Frontal cortex (tissue), 4 donors: ENCODE measurements at places on chromosomes 3 and 15. TPM values are rescaled to one million over a fixed set of nuclear protein-coding genes. Genes with fewer than 3 reads are reported as not detected.

MYO5C gene
- total RNA-seq, result 1.6 TPM

DNA sequence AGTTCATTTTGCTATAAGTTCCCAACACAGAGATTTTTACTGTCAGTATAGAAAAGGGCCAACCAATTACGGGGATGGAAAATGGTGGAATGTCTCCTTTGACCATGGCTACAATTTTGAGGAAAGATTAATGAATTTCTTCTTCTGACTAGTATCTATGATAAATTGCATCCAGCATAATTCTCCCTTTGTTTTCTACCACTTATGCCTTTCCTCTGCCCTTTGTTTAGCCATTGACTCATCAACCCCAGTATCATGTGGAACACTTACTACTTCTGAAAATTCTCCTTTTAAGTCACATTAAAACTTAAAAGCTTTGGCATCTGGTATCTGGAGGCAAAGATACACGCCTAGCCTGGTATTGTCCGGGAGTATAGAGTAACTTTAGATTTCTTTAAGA is 92.9 kb upstream of the CADPS start:
- no peak for DNase-seq

- DNase-seq, result no peak
Measured at GRCh38 chr15:65940618-65940909, 71.3 kb downstream of the RAB11A start.

- no peak for DNase-seq
Measured at GRCh38 chr3:23968463-23969184, 23.5 kb downstream of the NR1D2 start.

DNA sequence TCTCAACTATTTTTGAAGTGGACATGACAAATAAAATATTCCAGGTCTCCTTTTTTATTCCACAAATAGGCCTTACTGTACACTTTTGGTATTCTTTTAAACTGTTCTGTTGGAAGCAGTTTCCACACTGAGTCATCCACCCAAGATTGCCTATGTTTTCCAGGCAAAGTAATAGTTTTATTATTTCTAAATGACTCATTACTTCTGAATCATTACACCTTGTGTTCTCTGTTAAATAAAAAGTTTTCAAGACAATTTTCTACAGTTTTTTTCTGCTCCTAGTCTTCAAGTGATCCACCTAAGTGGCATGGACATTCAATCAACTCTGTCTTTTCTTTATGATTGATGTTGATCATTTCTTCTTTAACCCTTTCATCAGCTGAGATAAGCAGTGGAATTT is 26.5 kb downstream of the PPP2R3A start:
- no peak for DNase-seq

GRCh38 chr15:48103647-48104046 is 17.1 kb upstream of the SLC24A5 start:
- no peak for DNase-seq

GRCh38 chr3:123499322-123499721 is 50.4 kb upstream of the ADCY5 start:
- DNase-seq, result no peak

DNAJA4 gene
- 29.8 TPM for total RNA-seq

DNA sequence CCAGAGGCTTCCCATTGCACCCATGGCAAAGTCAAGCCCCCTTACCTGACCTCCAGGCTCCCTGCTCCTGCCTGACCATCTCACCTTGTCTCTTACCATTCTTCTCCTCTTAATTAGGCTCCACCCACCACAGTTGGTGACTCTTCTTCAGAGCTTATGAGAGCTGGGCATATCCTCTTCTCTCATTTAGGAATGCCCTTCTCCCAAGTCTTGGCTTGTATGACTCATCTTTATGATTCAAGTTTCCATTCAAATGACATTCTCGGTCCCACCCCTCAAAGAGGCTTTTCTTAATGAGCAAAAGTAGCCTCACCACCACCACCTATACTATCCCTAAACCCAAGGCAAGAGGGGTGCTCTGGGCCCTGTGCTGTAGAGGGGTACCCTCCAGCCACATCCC is 55.3 kb upstream of the NUDT16 start:
- DNase-seq, result no peak

- DNase-seq, result no peak
Measured at GRCh38 chr3:134040066-134040465, 10.3 kb upstream of the SLCO2A1 start.

- DNase-seq, result no peak
Measured at GRCh38 chr3:39981547-39982184, 172.3 kb downstream of the MYRIP start.

MKRN3 gene
- total RNA-seq, result 18.3 TPM

- no peak for DNase-seq
Measured at GRCh38 chr15:62914461-62915079, 128.0 kb upstream of the TPM1 start.

NOX5 gene
- under 0.01 TPM for total RNA-seq

DNA sequence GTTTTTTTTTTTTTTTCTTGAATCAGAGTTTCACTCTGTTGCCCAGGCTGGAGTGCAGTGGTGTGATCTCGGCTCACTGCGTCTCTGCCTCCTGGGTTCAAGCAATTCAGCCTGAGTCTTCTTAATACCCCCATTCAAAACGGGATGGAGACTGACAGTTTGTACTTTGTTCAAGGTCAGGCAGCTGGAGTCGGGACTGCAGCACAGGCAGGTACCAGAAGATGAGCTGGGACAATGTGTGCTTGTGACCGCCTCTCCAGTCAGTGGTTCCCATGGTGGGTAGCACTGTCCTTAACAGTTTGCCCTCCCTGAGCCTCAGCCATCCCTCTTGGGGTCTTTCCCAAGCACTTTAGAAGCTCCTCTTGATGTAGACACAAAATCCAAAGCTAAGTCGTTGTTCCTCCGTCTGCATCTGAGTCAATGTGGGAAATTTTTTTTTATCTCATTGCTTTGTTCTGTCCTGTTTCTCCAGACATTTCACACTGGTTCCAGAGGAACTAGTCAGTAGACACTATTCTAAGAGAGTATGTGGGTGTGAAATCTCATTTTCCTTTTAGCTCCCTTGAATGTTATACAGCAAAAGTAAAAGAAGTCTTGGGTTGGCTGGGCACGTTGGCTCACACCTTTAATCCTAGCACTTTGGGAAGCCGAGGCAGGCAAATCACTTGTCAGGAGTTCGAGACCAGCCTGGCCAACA is 5.3 kb upstream of the TTLL13 start:
- no peak for DNase-seq

A4GNT gene
- not detected for total RNA-seq

TLR9 gene
- total RNA-seq, result not detected

DNA sequence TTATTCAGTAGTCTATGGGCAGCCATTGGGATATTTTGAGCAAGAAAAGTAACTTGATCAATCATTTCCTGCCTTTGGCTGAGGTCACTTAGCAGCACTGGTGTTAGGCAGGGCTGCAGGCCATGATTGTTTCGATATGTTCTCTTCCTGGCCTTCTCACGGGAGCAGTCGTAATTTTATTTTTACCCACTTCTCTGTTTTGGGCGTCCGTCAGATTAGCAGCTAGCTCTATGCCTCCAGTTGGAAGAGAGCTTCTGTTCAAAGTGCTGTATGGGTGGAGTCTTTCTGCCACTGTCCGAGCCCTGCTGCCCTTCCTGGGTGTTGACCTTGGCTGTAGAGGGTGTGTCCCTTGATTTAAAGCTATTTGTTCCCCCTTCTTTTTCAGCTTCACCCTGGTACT is 123.4 kb upstream of the ROPN1 start:
- DNase-seq, result no peak

GOLGA8J gene
- total RNA-seq, result not detected

- no peak for DNase-seq
Measured at GRCh38 chr3:63891518-63891917, 20.7 kb downstream of the SCAANT1 start.

SENP8 gene
- total RNA-seq, result 6.1 TPM

CXCR6 gene
- total RNA-seq, result not detected

ACKR4 gene
- total RNA-seq, result not detected

FGF12 gene
- 136 TPM for total RNA-seq

- DNase-seq, result no peak
Measured at GRCh38 chr3:178381555-178381954, 154.7 kb upstream of the KCNMB2 start.

DNA sequence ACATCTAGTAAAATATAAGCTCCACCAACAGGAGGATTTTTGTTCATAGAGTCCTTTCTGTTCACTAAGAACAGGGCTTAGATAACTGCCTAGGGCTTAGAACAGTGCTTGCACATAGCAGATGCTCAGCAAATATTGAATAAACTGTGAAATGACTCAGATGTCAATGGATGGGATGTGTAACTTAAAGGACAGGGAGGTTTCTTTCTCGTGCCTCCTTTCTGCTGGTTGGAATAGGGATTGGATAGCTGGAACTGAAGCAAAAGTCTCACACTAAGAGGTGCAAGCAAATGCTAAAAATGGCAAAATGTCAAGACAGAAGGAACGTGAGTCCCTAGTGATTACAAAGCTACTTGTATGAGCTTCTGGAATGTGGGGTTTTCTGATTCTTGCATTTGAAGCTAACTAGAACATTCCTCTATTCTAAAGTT is 392.8 kb upstream of the WNT5A start:
- DNase-seq, result no peak

PLSCR2 gene
- total RNA-seq, result not detected

DNA sequence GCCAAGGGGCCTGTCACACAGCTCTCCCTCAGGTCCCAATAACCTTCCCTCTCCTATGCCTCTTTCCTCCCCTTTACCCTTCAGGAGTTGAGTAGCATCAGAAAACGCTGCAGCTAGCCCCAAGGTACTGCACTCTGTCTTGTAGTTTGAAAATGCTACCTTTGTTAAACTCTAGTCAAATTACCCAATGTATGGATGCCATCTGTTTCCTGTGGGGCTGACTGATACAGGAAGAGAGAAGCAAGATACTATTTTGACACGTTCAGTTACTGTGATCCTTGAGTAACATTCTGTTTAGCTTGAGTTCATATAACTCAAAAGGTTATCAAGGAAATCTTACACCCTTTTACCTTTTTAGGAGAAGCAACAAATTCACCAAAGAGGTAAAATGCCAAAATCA is 493.1 kb downstream of the FHIT start:
- DNase-seq, result no peak

CPN2 gene
- not detected for total RNA-seq

DNA sequence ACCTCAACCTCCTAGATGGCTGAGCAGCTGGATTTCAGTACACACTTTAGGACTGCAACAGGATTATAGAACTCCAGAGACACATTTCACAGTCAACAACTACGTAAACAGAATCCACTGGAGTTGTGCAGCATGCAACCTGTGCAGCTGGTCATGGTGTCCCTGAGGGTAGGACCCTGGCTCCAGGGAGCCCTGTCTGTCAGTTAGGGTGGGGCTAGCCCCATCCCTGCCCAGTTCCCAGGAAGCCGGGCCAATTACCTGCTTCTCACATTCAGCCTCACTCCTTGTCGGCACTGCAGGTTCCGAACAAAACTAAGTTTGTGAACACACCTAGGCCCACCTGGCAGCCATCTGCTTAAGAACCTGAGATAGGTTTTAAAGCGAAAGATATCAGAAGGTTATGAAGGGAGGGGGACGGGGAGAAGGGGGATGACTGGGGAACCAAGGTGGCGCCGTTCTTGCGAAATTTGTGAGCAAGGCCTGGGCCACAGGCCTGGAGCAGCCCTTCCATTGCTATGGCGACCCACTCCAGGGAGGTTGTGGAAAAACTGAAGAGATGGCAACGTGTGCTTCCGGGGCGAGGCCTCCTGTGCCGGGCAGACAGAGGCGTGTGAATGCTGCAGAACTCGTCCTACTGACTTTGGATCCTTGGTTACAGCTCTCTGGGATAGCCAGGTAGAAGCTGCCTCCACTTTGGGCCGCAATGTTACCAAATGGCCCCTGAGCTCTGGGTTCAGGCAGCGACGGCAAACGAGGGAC is 25.3 kb downstream of the ACSBG1 start:
- peak; percentile 4 for DNase-seq

- no peak for DNase-seq
Measured at GRCh38 chr15:53903129-53903528, 75.1 kb upstream of the UNC13C start.

DNA sequence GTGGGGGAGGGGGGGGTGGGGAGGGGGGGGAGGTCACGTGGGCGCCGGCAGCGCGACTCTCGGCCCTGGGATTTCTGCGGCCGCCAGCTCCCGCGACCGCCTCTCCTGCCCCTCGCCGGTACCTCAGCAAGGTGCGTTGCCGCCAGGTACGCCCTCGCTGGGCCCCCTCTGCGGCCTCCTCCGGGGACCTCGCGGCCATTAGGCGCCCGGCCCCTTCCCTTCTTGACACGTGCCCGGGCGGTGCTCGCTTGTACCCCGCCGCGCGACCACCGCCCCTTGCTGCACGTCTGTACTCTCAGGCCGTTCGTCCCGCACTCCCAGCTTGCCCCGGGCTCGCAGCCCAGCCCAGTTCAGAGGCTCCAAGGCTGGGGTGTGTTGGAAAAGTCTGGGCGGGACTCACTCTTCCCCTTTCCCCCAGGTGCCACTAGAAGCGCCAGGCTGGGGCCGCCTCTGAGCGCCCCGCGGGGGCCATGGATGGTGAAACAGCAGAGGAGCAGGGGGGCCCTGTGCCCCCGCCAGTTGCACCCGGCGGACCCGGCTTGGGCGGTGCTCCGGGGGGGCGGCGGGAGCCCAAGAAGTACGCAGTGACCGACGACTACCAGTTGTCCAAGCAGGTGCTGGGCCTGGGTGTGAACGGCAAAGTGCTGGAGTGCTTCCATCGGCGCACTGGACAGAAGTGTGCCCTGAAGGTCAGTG is at the start of gene MAPKAPK3:
MAPKAPK3 (plus strand) TSS at position 56 of the 696 bp plus-strand sequence; CDS start at position 471, 415 bp downstream.
- DNase-seq, result no peak

DNA sequence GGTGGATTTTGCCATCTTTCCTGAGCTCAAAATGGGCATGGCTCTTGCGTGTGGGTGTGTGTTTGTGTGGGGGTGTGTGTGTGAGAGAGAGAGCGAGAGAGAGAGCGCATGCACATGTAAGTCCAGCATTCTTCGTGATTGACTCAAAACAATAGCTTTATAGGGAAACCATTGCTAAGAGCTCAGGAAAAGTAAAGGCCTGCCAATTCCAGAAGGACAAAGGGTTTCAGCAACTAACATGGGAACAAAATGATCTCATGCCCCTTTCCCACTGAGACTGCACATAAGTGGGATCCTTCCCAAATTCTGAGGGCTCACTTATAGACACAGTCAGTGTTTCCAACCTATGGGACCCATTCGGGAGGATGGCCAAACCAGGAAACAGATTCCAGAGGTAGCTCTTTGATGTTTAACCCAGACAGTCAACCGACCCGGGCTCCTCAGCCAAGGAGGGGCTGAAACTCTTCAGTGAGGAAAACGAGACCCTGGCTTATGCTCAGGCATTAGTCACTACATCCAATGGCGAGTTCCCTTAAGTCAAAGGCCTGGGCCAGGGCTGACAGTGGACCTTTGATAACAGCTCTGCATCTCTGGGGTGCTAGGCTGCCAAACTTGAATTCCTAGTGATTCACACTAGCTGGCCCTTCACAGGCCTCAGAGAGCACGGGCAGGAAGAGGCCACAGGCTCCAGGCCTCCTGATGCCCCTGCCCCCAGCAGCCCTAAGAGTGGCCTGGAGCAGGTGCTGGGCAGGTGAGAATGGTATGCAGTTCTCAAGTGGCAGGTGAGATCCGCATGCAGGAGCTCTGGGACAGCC is 305.0 kb upstream of the C2CD4B start:
- no peak for DNase-seq

DNA sequence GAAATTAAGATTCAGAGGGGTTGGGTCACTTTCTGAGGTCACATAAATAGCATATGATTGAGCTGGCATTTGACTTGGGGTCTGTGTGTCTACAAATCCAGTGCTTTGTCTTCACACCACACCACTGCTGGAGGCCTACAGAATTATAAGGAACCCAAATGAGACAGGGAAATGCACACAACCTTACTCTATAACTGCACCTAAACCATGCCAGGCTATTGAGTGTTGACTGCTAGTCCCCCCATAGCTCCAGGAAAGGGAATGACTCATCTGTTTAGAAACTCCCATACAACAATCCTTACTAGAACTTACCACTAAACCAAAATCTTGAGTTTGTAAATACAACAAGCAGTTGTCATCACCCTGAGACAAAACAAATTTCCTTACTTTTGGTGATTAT is 16.9 kb upstream of the TSC22D2 start:
- no peak for DNase-seq
